ENCODE measurements at places on chromosomes 5 and 9.

- no peak for DNase-seq
Observed at GRCh38 chr9:91082731-91083130, 279.0 kb downstream of the AUH start.

DNA sequence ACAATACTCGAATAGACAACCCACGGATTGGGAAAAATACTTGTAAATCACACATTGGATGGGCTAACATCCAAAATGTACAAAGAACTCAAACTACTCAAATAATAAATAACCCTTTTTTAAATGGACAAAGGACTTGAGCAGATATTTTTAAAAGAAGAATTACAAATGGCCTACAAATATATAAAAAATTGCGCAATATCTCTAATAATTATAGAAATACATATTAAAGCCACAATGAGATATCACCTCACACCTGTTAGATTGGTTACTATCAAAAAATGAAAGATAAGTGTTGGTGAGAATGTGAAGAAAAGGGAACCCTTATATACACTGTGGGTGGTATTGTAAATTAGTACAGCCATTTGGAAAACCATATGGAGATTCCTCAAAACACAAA lies 40.8 kb upstream of the ADAMTS19 start:
- no peak for DNase-seq

DNA sequence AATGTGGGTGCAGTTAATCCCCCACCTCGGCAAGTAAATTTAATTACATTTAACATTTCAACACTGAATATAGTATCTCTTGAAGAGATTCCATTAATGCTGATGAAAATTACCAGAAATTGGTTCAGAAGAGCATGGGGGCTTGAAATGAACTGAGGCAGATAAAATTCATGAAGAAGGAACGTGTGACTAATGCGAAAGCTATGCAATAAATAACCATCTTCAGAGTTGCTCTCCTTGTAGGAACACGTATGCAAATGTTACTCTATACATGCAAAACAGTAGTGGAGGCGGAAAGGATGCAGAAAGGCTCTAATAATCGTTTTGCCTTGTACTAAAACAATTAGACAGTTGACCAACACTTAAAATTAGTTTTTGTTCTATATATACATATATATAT lies 320.2 kb downstream of the CTNND2 start:
- DNase-seq: no peak

GRCh38 chr5:177122566-177122965 lies 11.0 kb upstream of the NSD1 start:
- DNase-seq: no peak

- no peak for DNase-seq
Observed at GRCh38 chr5:91156242-91156641, 226.9 kb downstream of the ARRDC3 start.

- no peak for DNase-seq
Observed at GRCh38 chr5:132334812-132335211, 34.7 kb upstream of the SLC22A5 start.

GRCh38 chr5:150054569-150054968 lies 31.8 kb downstream of the CSF1R start:
- no peak for DNase-seq

GRCh38 chr5:56064984-56065383 lies 70.2 kb upstream of the IL6ST start:
- DNase-seq: no peak

- no peak for DNase-seq
Observed at GRCh38 chr5:122129306-122129705, at the start of gene ZNF474. TSS of gene ZNF474 (plus strand) at chr5:122129546. CDS start at chr5:122151991, 22,445 bp downstream.

DNA sequence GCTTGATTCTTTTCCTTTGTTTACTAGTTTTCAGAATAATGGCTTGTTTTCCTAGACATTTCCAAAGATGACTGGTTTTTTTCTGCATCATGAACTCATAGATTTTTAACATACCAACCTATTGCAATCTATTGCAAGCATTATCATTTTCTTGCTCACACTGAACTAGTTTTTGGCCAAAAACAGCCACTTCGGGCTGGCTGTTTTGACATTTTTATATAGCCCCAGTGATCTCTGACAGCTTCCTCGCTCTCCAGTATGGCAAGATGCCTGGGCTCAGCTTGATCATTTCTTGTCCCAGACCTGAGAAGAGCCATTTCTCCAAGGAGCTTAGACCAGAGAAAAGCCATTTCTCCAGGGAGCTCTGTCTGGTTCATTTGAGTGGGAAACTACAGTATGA lies 94.3 kb upstream of the MAMDC2 start:
- DNase-seq: no peak

GRCh38 chr9:132192728-132193127 lies 30.9 kb downstream of the NTNG2 start:
- DNase-seq: no peak

DNA sequence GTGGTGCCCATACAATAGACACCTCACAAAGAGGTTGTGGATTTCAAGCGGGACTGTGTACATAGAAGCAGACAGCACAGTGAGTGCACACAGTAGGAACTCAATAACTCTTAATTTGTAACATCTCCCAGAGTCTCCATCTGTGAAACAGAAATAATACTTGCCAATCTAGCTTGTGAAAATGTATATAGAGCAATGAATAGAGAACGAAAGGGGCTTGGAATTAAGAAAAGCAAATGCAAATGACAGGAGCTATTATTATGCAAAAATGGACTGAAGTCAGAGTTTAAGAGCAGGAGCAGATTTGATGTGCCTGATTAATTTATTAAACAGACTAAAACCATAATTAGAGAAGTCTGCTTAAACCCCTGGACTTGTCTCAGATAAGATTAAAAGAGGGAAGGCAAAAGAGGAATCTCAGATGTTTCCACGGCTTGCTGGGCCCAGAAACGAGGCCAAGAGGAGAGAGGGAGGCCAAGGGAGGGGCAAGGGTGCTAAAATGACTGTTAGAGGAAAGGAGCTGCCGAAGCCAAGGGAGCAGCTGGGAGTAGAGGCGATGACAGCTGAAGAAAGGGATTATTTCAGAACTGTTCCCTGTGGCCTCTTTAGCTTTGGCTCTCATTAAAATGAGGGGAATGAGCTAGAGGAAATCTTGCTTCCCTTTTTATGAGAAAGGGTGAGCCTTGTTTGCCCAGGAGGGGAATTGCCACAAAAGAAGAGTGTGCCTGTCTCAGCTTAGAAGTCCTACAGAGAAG lies 72.1 kb downstream of the FEM1C start:
- no peak for DNase-seq

DNA sequence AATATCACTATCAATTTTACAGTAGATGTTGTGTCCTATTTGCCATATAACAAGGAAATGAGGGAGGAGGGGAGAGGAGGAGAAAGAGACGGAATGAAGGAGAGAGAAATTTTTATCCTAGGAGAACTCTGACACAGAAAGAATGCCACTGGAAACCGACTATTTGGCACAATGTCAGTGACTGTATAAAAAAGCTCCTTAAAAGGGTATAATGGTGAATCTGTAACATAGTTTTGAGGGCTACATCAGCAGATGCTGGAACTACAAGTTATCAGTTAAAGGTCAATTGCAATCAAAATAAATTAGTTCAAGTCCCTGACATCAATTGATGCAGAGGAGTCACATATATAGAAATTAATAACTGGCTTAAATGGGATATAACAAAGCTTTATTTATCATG lies 5.7 kb downstream of the EDIL3 start:
- DNase-seq: no peak

DNA sequence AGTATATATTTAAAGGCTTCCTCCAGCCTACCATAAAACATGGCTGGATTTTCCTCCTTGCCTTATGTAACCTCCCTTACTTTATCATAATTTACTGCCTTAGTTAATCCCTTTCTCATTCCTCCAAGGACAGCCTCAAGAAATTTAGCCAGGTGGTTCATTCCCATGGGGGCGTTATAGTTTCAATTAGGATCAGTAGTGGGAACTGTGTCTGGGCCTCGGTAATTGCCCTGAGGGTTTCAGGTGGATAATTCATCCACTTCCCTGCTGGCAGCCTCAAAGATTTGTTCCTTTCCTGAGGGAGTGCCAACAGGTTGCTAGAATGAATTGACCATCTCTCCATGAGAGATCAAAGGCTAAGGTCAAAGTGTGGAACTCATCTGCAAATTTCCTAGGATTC lies 4.3 kb upstream of the GM2A start:
- no peak for DNase-seq

DNA sequence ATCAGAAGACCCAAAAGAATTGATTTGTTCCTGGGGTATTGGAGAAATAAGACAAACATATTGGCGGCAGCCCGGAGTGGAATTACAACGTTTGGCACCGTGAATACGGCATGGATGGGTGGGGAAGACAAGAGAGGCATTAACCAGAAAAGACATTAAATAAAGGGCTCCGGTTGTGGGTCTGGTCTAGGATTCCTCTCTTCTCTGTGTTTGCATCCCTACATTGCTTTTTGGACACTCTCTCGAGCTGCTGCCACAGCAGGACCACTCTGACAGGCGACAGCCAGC lies 138.7 kb upstream of the PALM2AKAP2 start:
- no peak for DNase-seq

DNA sequence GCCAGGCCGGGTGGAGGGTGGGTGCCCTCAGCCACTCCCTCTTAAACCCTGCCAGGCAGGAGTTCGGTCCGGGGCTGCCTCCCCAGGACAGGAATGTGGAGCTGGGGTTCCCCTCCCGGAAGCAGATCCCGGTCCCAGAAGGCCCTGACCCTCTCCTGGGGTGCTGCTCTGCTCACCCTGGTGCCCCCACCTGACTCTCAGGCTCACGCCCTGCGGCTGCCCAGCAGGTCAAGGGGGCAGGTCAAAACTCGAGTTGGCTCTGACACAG lies 3.7 kb upstream of the NRARP start:
- DNase-seq: no peak

DNA sequence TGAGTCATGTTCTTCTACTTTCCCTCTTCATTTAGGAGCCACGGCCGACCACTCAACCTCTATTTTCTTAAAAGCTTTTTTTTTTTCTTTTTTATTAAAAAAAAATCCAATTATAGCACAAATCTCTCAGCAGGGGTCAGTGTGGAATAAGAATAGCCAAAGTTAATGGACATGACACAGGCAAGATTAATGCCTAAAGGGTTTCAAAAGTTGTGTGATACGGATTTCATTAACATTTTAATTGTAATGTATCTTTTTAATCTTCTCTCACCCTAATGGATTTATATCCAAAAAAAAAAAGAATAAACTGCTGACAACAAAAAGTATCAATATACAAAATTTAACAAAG lies 5.4 kb downstream of the NACC2 start:
- DNase-seq: no peak

- peak; percentile 55 for DNase-seq
Observed at GRCh38 chr5:67215519-67216471, 19.2 kb upstream of the CD180 start.

- no peak for DNase-seq
Observed at GRCh38 chr5:40277161-40277906, 402.4 kb upstream of the PTGER4 start.
